ENCODE measurements at places on chromosomes 7 and 10.

DNA sequence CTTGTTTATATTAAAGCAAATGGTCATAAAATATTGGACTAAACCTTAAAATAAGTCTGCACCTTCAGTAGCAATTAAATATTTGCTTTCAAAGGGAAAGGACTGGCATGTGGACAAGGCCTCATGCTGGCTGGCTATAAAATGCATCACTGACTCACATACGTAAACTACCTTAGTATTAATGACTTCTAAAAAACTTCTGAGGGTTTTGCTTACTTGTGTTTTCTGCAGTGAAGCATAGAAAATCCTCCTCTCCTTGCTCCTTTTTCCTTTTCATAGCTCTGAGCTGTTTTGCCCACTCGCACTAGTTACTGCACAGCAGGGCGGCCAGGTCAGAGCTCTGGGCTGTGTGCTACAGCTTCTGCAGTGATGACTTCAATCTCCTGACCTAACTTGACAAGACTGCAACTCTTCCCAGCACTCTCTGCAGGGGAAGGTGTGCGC is 82.3 kb downstream of the CUL2 start:
- DNase-seq, result no peak

- no peak for DNase-seq
Observed at GRCh38 chr7:121932768-121933167, 59.8 kb downstream of the PTPRZ1 start.

DNA sequence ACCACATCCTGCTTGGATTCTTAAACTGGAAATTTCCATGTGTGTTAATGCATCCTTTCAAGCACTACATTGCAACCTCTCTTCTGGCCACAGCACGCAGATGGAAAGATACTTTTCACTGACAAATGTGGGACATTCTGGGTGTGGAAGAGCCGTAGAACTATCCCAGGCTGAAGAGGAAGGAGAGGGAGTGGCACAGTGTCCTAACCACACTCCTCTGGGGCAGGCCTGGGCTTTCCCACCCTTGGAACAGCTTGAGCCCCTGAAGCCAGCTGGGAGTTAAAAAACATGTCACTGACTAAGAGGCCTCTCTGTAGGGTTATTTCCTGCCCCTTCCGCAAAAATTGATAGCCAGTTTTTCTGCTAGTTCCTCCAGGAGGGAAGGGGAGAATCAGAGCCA is 34.0 kb upstream of the DNMBP start:
- DNase-seq, result peak; percentile 22

DNA sequence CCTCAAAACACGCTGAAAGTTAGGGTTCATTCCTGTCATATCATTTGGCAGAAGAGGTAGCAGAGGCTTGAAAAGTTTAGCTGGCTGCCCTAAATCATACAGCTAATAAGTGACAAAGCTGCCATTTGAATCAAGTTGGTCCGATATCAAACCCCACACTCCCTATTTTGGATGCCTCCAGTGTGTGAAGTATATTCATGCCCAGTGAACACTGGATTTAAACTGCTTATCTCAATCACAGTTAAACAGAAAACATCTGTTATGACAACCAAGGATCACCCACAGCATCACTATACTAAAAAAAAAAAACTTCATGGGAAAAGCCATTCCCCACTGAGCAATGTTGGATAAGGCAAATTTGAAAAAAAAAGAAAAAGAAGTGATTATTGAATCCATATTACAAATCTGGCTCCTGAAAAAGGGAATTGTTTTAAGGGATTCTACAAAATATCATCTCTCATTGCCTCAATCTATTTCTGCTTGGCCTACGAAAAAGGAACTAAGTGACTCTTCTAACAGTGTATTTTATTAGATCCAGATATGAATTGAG is 48.3 kb downstream of the ABCB1 start:
- DNase-seq, result no peak
